ENCODE measurements at places on chromosomes 7 and 10.

GRCh38 chr10:8794860-8795259 lies 740.4 kb downstream of the GATA3 start:
- DNase-seq: no peak

- no peak for DNase-seq
Observed at GRCh38 chr10:58335306-58336005, 650 bp downstream of the UBE2D1 start.

- no peak for DNase-seq
Observed at GRCh38 chr10:36057180-36057579, 415.1 kb upstream of the FZD8 start.

DNA sequence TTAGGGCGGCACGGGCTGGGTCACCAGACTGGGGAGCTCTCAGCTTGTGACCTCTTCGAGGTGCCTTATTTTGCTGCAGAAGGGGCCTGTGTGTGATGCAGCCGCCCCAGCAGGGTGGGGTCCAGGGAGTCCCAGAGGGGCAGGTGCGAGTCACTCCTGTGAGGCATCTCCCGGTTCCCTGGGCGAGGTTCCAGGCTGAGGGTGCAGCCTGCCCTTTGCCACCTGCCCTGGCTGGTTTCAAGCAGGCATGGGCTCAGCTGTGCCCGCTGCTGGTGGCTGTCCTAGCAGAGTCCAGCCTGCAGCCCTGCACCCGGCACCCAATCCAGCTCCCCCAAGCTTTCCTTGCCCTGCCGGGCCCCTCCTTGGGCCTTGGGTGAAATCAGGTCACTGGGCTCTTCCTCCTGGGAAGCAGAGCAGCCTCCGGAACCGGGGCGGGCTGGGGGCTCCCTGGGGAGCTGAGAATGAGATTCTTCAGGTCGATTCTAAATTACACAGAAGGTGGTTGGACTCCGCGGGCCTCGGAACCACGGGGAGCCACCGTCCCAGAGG lies 64.8 kb downstream of the PWWP2B start:
- no peak for DNase-seq

DNA sequence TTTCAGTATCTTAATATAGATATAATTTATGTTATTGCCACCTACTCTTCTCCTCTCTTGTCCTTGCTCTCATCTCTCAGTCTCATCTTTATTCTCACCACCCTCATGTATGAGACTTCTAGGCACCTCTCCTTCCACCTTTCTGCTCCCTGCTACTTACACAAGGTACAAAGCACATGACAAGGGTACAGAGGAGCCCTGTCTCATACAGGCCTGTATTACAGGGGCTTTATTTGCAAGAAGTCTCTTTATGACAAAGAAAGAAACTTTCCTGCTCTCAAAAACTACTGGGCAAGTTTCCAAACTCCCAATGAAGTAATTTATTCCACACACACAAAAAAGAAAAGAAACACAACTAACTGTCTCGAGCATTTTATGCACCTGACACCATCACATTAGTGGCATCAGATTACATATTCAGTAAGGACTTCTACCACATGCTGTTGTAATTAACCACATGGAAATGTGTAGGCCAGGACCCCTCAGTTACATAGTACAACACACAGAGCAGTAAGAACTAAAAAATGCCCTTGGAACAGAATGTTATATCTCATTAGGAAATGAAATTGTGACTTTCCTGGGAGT lies 253.1 kb downstream of the FZD1 start:
- no peak for DNase-seq

DNA sequence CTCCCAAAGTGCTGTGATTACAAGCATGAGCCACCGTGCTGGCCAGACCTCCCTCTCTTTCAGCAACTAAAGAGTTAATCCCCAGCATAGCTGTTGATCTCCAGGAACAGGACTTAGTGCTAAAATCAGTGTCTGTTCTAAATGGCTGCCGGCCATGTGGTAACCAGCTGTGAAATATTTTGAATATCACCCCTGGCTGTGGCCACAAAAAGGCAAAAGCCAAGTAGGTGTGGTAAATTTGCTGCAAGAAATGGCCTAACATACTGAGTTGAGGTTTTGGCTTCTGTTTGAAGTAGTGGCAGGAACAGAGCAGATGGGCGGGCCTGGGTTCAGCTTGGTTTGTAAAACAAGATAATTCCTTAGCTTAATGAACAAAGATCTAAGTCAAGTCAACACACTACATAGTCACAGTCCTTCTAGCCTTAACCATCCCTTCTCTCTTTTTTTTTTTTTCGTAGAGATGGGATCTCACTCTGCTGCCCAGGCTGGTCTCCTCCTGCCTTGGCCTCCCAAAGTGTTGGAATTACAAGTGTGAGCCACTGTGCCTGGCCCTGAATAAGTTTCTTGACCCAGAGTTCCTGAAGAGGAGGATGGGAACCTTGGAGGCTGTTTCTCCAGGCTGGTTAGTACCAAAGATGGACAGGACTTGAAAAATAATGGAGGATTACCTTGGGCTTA lies 22.7 kb upstream of the AGFG2 start:
- peak; percentile 1 for DNase-seq

- DNase-seq: no peak
Observed at GRCh38 chr10:126157189-126157588, 231.1 kb downstream of the ADAM12 start.

DNA sequence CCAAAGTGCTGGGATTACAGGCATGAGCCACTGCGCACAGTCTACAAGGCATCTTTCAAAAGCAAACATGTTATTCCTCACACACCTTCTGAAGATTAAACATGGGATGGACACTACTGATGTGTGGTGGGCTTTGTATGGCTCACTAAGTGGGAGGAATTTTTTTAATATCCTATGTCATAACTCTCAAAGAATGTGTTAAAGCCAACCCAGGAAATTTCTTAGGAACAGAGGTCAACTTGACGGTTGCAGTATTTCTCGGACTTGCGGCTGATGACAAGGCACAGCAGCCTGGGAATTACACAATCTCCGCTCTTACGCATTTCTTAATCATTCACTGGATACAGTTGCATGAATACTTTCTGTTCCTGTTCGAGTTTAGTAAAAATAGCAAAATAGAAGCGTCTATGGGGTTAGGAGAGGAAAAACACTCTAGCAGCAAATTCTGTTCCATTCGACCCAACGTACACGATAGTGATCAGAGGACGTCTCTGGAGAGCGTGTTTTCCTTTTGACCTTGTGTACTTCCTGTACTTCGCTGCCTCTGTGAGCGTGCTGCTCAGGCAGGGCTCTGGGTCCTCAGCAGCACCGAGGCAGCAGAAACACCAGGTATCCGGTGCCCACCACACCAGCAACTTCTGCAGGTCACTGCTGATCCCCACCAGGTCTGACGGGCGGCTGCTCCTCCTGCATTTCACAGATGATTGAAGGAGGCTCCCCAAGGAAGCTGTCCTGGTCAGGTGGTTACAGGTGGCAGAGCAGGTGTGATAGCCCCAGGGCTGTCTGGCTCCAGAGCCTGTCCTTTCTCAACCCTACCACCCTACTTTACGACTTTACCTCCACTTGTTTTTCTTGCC lies 26.4 kb upstream of the SRGN start:
- no peak for DNase-seq
